Activated CD8-positive, alpha-beta memory T cell treated with anti-CD3 and anti-CD28 coated beads, Interleukin-2, amount 10 ng/mL, durations not matched to agents 7 days and 5 days (primary cell): ENCODE measurements at places on chromosomes 1 and 21. TPM values are rescaled to one million over a fixed set of nuclear protein-coding genes. Genes with fewer than 3 reads are reported as not detected.

The DHCR24 gene
- 121 TPM for total RNA-seq

The GSTM3 gene
- 3.2 TPM for total RNA-seq

The PPIAL4G gene
- 1.3 TPM for total RNA-seq

The PLPPR4 gene
- total RNA-seq: not detected

The SERTAD4 gene
- not detected for total RNA-seq

The FBLIM1 gene
- total RNA-seq: not detected

The PLPP3 gene
- not detected for total RNA-seq

The NCF2 gene
- 6.0 TPM for total RNA-seq

The THEM5 gene
- total RNA-seq: not detected

The CDA gene
- not detected for total RNA-seq

The KLF17 gene
- not detected for total RNA-seq

The ZNF695 gene
- 0.23 TPM for total RNA-seq

The YIPF1 gene
- total RNA-seq: 18.0 TPM

The LINGO4 gene
- 0.15 TPM for total RNA-seq

The SPATA21 gene
- not detected for total RNA-seq

The CFAP74 gene
- total RNA-seq: not detected

The SLC30A1 gene
- total RNA-seq: 9.3 TPM

The USP24 gene
- 38.2 TPM for total RNA-seq

The CA14 gene
- total RNA-seq: not detected

The HOOK1 gene
- 1.0 TPM for total RNA-seq

The PRKAB2 gene
- total RNA-seq: 10.2 TPM

The FYB2 gene
- not detected for total RNA-seq

The RNU1-1 gene
- total RNA-seq: 922 TPM

The C1orf53 gene
- total RNA-seq: 2.5 TPM

The CNR2 gene
- total RNA-seq: 0.47 TPM

The SERINC2 gene
- not detected for total RNA-seq

The LRRC8C gene
- total RNA-seq: 44.3 TPM

The HEYL gene
- not detected for total RNA-seq

The RHBDL2 gene
- not detected for total RNA-seq

The LCE3A gene
- total RNA-seq: not detected

The HRNR gene
- total RNA-seq: not detected

The TFF2 gene
- total RNA-seq: not detected

The FMO2 gene
- total RNA-seq: not detected

The SH2D2A gene
- total RNA-seq: 157 TPM

The SH2D1B gene
- not detected for total RNA-seq
